ENCODE measurements at places on chromosomes 16 and 17. TPM values are rescaled to one million over a fixed set of nuclear protein-coding genes. Genes with fewer than 3 reads are reported as not detected.

Gene CCT6B
- 2.1 TPM for total RNA-seq

Gene ATXN2L
- 30.5 TPM for total RNA-seq

- DNase-seq: no peak
Measured at GRCh38 chr17:54736573-54736972, 164.1 kb upstream of the TOM1L1 start.

DNA sequence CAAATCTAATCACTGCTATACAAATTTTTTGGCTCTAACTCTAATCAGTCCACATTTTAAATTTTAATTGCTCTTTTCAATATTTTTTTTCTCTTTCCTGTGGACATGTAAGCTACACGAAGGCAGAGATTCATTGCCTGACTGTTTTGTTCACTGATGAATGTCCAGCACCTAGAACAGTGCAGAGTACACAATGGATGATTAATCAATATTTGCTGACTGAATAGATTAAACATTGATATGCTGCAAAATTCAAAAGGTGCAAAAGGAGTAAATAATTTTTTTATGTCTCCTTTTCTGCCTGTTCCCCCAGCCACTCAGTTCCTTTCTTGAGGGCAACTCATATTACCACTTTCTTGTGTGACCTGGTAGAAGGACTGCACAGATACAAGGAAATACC is 32.8 kb downstream of the SCNN1B start:
- DNase-seq: no peak

GRCh38 chr16:8807189-8807588 is 9.6 kb downstream of the PMM2 start:
- DNase-seq: no peak

DNA sequence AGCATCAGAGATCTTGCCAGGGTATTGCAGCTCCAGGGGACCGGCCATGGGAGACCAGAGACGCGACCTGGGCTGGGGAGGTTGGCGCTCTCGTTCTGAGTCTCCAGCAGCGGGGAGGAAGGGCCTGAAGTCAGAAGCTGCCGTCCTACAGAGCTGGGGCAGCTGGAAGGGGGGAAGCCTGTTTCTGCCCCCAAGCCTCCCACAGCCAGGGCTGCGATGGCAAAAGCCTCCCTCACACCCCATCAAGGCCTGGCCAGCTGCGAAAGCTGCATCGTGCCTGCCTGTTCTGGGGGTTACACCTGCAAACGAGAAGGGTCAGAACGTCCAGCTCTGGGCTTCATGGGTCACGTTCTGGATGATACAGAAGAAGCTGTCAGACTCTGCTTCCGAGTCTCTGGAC is 26.1 kb downstream of the MAPK8IP3 start:
- no peak for DNase-seq
